ENCODE measurements at places on chromosomes 4 and X. TPM values are rescaled to one million over a fixed set of nuclear protein-coding genes. Genes with fewer than 3 reads are reported as not detected.

DNA sequence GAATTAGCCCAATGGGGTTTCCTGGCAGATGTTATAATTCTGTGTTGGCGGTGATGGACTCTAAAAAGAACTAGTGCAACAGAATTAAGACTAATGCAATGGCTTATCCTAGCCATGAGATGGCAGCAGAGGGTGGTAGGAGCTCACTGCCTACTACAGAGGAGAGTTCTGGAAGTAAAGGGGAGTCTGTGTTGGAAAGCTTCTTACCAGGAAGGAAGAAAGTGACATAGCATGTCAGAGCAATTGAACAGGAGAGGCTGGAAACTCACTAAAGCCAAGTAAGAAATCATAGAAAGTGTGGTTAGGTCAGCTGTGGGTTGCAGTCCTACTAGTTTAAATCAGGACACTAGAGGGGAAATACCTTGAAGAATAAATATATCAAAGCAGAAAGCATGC, 6.3 kb upstream of the TRPC5OS start:
- no peak overlapping the region for H3K27ac ChIP-seq
- H3K4me1 ChIP-seq = no peaks in the 10 kb centered on the region
- DNase-seq = no peak
- H3K27me3 ChIP-seq = no peaks in the 10 kb centered on the region
- no peaks in the 10 kb centered on the region for H3K36me3 ChIP-seq

DNA sequence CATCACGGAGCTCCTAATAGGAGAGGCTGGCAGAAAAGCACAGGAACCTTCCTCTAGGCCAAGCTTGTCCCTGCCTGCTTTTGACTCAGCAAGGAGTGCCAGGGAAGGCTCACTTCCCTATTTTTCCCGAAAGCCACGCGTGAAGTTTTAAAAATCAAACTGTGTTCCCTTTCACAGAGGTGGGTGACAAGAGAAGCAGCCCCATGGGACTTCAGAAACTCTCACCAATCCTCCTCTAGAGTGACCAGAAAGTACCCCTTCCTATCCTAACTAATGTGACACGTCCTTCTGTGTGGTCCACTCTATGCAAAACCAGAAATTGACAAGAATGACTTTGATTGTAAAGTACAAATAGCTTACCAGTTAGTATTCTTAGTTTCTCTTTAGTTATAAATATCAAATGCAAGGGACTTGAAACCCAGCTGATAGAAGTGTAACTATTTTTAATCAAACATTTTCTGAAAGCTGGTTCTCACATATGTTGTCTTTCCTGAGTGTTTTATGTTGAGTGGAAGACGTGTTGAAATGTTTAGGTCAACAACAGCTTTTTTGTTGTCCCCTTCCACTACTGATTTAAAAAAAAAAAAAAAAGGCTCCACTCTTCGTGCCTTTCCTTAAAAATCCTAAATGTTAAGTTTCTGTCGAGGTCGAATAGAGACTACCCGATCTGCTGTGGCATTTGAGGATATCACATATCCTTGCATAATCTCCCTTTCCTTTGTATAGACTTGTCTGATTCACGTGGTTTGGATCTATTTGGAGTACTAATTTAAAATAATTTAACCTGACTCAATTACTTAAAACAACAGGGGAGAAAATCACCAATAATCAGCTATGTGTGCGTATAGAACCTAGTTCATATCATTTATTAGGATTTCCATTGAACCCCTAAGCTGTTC, 42.1 kb downstream of the NFKB1 start:
- no peak for DNase-seq
- H3K27ac ChIP-seq = no peak overlapping the region
- no peak overlapping the region for H3K4me3 ChIP-seq
- H3K36me3 ChIP-seq = peaks cover 6% of the 10 kb centered on the region
- H3K27me3 ChIP-seq = no peaks in the 10 kb centered on the region

GRCh38 chr4:187362937-187363857, 632.4 kb upstream of the ZFP42 start:
- no peak for DNase-seq
- 0 out of 2 replicates have a peak, but pooled peaks cover 6% of the 10 kb centered on the region for H3K4me1 ChIP-seq
- no peaks in the 10 kb centered on the region for H3K36me3 ChIP-seq
- H3K27me3 ChIP-seq = no peaks in the 10 kb centered on the region
- no peak overlapping the region for H3K4me3 ChIP-seq

DNA sequence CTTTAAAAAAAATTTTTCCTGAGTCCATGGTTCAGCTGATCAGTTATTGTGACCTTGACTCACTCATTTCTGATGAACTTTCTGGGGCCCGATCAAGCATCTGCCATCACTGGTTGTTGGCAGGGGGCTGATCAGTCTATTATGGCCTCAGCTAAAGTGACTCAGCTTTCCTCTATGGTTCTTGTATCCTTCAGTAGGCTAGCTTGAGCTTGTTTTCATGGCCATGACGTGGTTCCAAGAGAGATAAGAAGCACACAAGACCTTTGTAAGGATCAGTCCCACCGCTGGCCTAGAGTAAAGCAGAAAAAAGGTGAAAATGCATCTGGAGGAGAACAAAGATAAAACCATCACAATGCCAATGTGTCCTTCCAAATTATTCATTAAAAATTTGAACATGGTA, 29.8 kb upstream of the EPGN start:
- H3K27me3 ChIP-seq = no peaks in the 10 kb centered on the region
- H3K4me3 ChIP-seq = no peak overlapping the region
- DNase-seq = no peak
- H3K36me3 ChIP-seq = no peaks in the 10 kb centered on the region

GRCh38 chrX:39753293-39753996, 344.3 kb downstream of the BCOR start:
- no peaks in the 10 kb centered on the region for H3K36me3 ChIP-seq
- no peak overlapping the region for H3K27ac ChIP-seq
- no peaks in the 10 kb centered on the region for H3K27me3 ChIP-seq
- 0 out of 2 replicates have a peak, but pooled peaks cover 13% of the 10 kb centered on the region for H3K4me1 ChIP-seq
- no peak overlapping the region for H3K4me3 ChIP-seq
- no peak for DNase-seq

DNA sequence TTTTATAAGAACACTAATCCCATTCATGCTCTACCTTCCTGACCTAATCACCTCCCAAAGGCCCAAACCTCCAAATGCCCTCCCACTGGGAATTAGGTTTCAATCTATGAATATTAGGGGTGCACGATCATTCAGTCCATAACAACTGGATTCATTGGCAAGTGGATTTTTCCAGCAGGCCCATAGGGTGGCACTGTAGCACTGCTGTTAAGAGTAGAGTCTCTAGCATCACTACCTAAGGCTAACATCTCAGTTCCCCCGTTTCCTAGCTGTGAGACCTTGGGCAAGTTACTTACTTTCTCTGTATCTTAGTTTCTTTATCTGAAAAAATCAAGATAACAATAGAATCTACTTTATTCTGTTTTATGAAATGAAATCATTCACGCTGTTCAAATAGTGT, 315.8 kb downstream of the STIM2 start:
- peak; percentile 14 for DNase-seq
- no peaks in the 10 kb centered on the region for H3K4me1 ChIP-seq
- no peak overlapping the region for H3K4me3 ChIP-seq
- H3K27ac ChIP-seq = no peak overlapping the region
- no peaks in the 10 kb centered on the region for H3K27me3 ChIP-seq

DNA sequence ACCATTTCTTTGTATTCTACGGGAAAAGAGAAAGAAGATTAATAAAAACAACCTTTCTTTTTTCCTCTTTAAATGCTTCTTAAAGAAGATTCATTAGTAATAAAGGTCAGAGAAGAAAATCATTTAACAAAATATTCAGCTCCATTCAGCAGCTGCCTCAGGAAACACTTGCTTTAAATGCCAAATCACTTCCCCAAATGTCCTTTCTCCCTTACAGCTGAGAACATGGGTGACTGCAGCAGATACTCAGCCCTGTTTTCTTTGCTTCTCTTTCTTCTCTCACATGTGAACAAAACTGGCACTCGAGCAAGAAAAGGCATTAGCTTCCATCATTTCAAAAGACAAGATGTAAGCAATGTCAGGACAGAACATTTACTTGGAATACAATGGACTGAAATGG, 120.2 kb downstream of the INPP4B start:
- no peak overlapping the region for H3K4me3 ChIP-seq
- H3K27ac ChIP-seq = no peak overlapping the region
- no peaks in the 10 kb centered on the region for H3K36me3 ChIP-seq
- DNase-seq = no peak

DNA sequence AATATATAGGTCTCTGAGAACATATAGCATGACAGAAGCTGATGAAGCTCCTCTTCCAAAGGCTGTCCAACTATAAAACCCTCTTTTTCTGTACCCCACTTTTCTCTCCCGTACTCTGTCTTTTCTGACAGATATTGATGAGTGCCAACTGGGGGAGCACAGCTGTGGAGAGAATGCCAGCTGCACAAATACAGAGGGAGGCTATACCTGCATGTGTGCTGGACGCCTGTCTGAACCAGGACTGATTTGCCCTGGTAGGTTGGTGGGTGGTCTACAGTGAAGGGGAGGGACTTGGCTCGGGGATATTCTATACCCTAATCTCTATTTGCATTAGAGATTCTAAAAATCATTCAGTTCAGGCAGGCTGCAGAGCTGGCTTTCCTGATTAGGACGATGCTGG, 80.4 kb downstream of the EGF start:
- H3K4me1 ChIP-seq = no peaks in the 10 kb centered on the region
- H3K4me3 ChIP-seq = no peak overlapping the region
- H3K36me3 ChIP-seq = no peaks in the 10 kb centered on the region
- H3K27me3 ChIP-seq = 0 out of 3 replicates have a peak, but pooled peaks cover 2% of the 10 kb centered on the region
- no peak overlapping the region for H3K27ac ChIP-seq

GRCh38 chr4:151246742-151247141, 30.2 kb upstream of the PRSS48 start:
- no peaks in the 10 kb centered on the region for H3K36me3 ChIP-seq
- H3K4me1 ChIP-seq = peaks cover 60% of the 10 kb centered on the region
- no peak overlapping the region for H3K4me3 ChIP-seq
- DNase-seq = peak; percentile 48
- peak overlapping the region; percentile 33 for H3K27ac ChIP-seq

DNA sequence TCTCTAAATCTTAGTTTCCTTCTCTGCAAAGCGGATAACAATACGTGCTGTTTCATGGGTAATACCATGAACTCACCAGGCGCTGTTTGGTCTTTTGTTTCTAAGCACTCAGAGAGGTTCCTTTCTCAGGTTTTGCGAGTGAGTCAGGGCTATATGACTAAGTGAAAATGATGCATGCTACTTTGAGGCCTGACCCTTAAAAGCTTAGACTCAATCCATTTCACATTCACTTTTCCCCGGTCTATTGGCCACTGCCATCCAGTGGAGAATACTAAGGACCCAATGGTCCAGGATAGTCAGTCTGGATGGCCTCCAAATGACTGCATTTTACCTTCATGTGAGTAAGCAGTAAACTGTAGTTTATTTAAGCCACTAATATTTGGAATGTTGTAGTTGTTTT, 400.8 kb upstream of the SLIT2 start:
- no peaks in the 10 kb centered on the region for H3K27me3 ChIP-seq
- DNase-seq = no peak
- H3K4me3 ChIP-seq = no peak overlapping the region
- H3K4me1 ChIP-seq = no peaks in the 10 kb centered on the region
- H3K36me3 ChIP-seq = no peaks in the 10 kb centered on the region

DNA sequence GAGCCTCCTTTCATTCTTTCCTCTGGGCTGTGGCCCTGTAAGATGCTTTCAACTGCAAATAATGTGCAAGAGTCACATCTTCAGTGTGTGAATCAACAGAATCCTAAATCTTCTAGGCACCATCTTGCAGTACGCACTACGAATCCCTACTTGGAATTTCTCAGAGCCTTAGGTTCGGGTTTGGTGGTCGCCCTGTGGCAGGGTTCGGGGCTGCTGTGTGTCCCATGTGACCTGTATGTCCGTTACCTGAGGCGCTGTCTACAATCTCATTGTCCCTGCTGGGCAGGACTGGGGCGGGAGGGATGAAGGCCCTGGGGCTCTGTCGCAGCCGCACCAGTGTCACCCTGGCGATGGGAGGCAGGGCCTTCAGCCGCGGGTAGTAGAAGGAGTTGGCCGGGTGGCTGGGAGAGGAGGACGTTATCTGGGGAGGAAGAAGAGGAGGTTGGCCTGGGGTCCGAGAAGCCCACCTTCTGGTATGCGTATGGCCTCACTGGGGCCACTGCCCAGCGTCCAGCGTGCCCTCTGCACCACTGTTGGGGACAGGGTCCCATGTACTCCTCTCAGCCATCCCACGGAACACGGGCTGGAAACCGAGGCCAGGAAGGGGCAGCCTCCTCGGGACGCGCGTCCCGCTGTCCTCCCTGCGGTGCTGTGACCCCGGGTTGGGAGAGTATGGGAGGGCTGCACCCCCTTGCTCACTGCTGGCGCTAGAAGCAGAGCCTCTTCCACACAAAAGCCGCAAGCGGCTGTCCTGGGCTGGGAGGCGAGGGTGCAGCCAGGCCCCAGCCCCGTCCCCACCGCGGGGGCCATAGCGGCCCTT, 2.0 kb downstream of the SPON2 start:
- H3K27me3 ChIP-seq = peaks cover 2% of the 10 kb centered on the region
- H3K4me3 ChIP-seq = no peak overlapping the region
- no peak for DNase-seq
- peaks cover 36% of the 10 kb centered on the region for H3K4me1 ChIP-seq
- H3K36me3 ChIP-seq = peaks cover 9% of the 10 kb centered on the region

DNA sequence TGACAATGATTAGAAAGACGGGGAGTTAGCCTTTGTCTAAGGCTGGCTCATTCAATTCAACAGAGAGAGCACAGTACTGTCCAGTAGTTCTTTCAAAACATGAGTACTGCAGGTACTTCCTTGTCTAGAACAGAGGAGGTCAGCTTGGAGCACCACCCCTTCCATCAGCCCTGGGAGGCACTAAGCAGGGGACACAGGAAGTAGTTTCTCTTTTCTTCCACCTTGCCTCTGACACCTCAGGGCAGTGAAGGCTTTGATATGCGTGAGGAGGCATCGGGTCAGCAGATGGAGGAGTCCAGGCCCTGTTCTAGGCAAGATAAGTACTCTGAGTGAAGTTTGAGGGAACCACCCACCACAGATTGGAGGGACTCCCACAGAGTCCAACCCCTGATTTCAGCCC, 33.1 kb downstream of the MAGEB10 start:
- no peak overlapping the region for H3K27ac ChIP-seq
- H3K36me3 ChIP-seq = no peaks in the 10 kb centered on the region
- no peaks in the 10 kb centered on the region for H3K4me1 ChIP-seq
- H3K27me3 ChIP-seq = no peaks in the 10 kb centered on the region

GRCh38 chrX:150763810-150764209, 70.6 kb downstream of the MTMR1 start:
- H3K27ac ChIP-seq = no peak overlapping the region
- no peak overlapping the region for H3K4me3 ChIP-seq
- no peaks in the 10 kb centered on the region for H3K36me3 ChIP-seq
- H3K27me3 ChIP-seq = no peaks in the 10 kb centered on the region

GRCh38 chr4:6929812-6930464, 20.3 kb downstream of the TBC1D14 start:
- peaks cover 97% of the 10 kb centered on the region for H3K4me1 ChIP-seq
- DNase-seq = peak; percentile 85
- no peaks in the 10 kb centered on the region for H3K27me3 ChIP-seq
- peak overlapping the region; percentile 0 for H3K4me3 ChIP-seq
- peaks cover 27% of the 10 kb centered on the region for H3K36me3 ChIP-seq

The ODAPH gene
- total RNA-seq = not detected

The NKX6-1 gene
- not detected for total RNA-seq

The PPP2R2C gene
- total RNA-seq = 1.2 TPM

The COQ2 gene
- total RNA-seq = 16.4 TPM

The GPR119 gene
- total RNA-seq = 2.2 TPM

The TMSB15B gene
- not detected for total RNA-seq

The SLC9B2 gene
- 38.9 TPM for total RNA-seq

All from HepG2 (cell line).